Stimulated activated CD4-positive, alpha-beta T cell treated with anti-CD3 and anti-CD28 coated beads, Interleukin-12 subunit alpha, Interleukin-12 subunit beta, amount 100 ng/mL, for 4 hours (primary cell): ENCODE measurements at places on chromosomes 1 and 21.

DNA sequence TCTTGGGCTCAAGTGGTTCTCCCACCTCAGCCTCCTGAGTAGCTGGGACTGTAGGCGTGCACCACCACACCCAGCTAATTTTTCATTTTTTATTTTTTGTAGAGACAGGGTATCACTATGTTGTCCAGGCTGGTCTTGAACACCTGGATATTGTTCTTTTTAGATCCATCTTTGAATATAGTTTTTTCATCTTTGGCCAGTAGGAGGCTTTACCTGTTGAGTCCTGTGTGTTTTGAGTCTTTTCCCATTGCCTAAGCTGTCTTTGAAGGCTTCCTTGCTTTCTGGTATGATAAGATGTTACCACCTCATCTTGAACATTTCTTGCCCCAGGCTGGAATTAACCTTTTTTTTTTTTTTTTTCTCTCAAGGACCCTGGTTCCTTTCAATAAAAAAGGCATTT lies 387.8 kb upstream of the RUNX1 start:
- DNase-seq: no peak

DNA sequence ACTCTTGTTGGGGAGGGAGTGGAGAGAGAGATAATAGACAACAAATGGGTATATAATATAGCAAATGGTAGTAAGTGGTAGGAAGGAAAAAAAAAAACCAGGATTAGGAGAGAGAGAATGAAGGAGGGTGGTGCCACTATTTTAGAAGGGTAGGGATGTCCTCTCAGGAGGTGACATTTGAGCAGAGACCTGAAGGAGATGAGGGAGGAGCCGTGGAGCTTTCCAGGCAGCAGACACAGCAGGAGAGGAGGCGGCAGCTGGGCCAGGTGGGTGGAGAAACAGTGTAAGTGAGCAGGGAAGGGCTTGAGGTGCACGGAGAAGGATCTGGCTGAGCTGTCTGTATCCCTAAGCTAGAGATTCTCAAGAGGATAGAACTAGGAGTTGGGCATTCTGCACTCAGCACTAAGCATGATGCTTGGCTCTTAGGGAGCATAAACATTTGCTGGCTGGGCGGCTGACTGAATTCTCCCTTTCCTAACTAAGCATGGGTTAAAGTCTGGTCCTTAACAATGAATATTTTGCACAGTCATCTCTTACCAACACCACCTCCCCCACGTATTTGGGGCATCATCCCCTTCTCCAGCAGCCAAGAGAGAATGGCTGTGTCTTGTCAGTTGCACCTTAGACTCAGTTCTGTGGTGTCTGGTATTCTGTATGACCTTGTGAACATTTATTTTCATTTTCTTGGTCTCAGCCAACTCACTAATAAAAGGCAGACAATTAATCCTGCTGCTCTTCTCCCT lies 27.6 kb upstream of the SARS1 start:
- no peak for DNase-seq

- DNase-seq: no peak
These were observed 15.9 kb downstream of the CAMTA1 start for GRCh38 chr1:6801199-6801598.

DNA sequence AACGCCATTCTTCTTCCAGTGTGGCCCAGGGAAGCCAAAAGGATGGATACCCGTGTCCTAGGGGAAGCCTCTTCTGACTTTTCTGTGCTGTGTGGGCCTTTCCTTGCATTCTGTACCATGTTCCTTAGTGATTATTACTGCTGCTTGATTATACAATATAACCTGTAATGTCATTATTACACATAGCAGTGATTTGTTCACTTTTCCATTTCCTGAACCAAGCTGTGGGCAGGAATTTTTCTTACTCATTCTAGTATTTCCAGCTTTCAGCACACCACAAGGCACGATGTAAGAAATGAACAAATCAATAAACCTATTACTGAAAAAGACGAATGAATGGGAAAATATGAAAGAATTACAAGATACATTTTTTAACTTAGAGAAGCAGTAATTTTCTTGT lies 8.4 kb upstream of the USP33 start:
- no peak for DNase-seq

DNA sequence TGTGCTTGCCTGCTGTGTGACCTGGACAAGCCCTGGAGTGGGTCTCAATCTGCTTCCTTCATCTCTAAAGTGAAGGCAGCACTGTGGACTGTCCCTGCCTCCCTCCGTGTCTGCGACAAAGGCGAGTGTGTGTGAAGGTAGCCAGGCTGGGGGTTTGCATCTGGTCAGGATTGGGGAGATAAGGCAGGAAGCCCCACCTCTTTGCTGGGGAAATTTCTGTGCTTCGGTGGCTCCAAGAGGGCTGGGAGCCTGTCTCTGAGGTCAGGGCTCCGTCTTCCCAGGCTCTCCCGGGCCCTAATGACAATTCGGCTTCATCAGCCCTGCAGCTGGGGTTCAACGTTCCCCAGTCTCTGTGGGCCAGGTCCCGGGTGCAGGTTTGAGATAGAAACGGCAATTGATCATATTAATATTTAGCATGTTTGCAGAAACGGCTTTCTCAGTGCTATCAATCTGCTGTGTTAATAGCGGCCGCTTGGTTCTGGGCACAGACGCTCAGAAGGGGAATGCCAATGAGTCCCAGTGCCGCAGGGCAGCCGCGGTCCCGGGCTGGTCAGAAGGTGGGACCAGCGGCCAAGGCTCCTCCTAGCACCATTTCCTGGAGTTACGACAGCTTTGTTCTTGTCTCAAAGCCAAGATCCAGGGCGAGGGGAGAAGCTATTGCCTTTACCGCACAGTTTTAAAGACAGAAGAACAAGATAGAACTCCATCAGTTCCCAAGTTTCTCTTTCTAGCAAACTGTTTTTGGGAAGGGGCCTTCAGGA lies 105.7 kb downstream of the PRDM16 start:
- no peak for DNase-seq

GRCh38 chr1:151939779-151940178 lies 30.5 kb upstream of the THEM4 start:
- DNase-seq: no peak

GRCh38 chr1:52576074-52576473 lies 23.2 kb upstream of the TUT4 start:
- DNase-seq: no peak

DNA sequence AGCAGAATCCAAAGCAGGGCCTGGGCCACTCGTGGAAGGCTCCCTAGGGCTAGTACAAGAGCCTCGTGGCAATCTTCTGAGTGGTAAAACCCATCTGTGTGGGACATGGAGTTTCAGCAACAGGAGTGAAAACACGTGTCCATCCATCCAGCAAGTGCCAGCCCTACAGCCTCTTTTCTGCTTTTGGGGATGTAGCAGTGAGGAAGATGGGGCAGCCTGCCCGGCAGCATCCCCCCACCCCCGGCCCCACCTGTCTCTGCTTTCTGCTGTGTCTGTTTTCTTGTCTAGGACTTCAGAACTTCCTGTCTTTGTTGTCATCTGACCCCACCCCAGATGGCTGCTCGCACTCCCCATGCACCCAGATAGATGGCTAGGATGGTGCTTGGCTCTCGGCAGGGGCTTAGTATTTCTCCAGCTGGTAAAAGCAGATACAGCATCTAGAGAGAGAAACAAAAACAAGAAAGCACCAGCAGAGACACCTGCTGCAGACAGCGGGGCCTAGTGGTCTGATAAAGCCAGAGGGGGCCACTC lies 1.5 kb downstream of the CPTP start:
- no peak for DNase-seq

DNA sequence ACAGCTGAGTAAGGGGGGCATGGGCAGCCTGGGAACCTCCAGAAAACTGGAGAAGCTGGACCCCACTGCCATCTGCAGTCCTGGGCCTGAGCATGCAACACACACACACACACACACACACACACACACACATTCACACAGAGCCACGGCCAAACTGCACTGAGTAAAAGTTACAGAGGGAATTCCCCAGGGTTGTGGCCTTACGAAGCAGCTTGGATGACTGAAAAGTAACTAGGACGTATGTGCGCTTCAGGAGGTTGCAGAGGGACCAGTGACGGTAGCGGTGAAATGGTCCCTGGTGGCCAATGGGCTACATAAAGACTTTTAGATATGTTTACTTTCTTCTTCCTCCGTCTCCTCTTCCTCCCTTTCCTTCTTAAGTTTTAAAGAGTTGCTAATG lies 232.5 kb upstream of the TMEM51 start:
- DNase-seq: no peak

DNA sequence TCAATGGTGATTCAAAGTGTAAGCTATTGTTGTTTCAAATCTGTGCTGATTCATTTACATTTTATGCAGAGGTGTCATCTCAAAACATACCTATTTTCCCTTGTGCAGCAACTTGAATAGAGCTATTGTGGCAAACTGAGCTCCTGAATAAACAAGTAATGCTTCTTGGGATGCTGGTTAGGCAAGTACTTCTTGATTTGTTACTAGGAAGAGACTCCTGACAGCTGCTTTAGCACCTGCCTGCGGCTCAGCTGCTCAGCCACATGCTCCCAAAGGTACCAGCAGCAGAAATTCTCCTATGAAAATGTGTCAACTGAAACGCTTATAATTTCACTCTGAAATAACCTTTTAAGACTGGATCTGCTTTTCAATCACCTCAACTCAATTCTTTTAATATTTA lies 352.3 kb downstream of the RYR2 start:
- no peak for DNase-seq

DNA sequence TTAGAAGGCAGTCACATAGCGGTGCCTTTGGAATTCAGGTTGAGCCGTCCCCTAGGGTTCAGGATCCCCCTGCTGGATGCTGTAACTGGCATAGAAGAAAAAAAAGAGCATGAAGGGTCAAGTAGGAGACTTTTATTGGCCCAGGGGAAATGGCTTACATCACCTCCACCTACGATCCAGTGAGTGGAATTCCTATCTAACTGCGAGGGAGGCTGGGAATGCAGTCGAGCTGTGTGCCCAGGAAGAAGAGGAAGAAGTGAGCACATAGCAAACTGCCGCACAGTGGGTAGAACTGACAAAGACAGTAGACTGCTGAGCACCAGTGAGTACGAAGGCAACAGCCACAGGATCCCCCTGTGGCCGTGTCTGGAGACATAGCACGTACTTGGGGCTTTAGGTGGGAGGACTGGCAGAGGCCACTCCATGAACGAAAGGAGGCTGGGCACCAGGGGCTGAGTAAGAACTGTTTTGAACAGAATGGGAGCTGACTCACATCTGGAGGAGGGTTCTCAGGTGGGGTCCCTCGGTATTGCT lies 79.2 kb downstream of the RNF220 start:
- DNase-seq: no peak

GRCh38 chr1:30670240-30671060 lies 52.9 kb downstream of the MATN1 start:
- DNase-seq: no peak

- DNase-seq: no peak
These were observed 50.7 kb downstream of the YARS1 start for GRCh38 chr1:32766328-32766972.

DNA sequence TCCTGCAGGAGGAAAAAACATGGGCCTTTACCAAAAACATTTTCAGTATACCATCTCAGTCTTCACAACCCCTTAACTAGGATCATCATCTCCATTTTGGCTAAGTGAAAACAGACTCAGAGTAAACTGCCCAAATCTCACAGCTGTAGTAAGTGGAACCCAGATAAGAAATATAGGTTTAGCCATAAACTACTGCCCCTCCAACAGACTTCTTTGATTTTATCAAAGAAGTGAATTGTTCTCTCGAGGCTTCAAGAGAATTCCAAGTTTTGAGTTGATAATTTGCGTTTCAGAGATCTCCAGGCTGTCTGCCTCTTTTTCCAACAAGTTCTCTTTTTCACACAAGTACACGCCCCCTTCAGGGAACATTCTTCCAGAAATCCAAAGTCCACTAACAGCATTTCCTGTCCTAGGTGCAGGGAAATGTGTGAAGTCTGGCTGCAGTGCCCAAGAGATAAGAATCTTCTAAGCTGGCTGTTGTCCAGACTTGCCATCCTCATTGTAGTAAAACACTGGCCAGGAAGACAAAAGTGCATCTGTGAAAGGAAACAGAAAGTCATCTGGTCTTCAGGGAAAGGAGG lies 30.8 kb downstream of the RNF19B start:
- DNase-seq: no peak

GRCh38 chr1:3998086-3998485 lies 98.0 kb upstream of the C1orf174 start:
- no peak for DNase-seq

DNA sequence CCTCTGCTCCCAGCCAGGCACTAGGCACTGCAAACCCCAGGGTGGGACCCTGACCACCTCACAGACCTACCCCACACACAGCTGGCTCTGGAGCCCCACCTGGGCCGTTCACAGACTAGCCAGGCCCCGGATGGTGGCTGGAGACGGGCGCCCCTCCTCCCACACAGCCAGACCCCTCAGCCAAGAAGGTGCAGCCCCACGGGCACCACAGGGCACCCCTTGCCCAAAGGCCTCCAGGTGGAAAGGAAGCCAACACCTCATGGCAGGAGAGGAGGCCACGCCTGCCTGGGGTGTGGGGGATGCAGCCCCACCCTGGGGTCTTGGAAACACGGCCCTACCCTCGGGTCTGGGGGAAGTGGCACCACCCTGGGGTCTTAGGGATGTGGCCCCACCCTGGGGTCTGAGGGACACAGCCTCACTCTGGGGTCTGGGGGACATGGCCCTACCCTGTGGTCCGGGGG lies 44.6 kb downstream of the WNT9A start:
- DNase-seq: no peak

GRCh38 chr1:71435951-71436350 lies 355.1 kb upstream of the ZRANB2 start:
- no peak for DNase-seq

GRCh38 chr21:15034126-15034853 lies 30.5 kb downstream of the NRIP1 start:
- DNase-seq: no peak

- no peak for DNase-seq
These were observed 32.0 kb downstream of the DNAJC6 start for GRCh38 chr1:65341381-65341780.

DNA sequence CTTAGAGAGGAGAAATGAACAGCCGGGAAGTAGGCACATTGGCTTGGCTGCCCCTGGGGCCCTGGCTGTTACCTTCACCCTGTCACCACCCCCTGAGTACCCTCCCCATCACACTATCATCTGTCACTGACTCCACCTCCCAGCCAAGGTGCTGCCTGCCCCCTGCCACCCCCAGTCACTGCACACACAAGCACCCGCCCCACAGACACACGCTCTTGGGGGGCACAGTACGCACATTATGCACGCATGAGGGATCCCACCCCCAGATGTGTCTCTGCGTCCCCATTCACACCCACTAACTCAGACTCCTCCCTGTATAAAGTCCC lies 223.3 kb downstream of the PTPRU start:
- no peak for DNase-seq

DNA sequence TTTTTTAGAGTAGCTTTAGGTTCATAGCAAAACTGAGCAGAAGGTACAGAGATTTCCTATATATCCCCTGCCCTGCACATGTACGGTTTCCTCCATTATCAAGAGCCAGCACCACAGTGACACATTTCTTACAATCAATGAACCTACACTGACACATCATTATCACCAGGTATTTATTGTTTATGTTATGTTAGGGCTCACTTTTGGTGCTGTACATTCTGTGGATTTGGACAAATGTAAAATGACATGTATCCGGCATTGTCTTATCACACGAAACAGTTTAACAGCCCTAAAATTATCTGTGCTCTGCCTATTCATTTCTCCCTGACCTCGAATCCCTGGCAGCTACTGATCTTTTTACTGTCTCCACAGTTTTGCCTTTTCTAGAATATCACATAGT lies 93.7 kb upstream of the DPH5 start:
- DNase-seq: no peak
